ENCODE measurements at places on chromosomes 6 and 20. TPM values are rescaled to one million over a fixed set of nuclear protein-coding genes. Genes with fewer than 3 reads are reported as not detected.

DNA sequence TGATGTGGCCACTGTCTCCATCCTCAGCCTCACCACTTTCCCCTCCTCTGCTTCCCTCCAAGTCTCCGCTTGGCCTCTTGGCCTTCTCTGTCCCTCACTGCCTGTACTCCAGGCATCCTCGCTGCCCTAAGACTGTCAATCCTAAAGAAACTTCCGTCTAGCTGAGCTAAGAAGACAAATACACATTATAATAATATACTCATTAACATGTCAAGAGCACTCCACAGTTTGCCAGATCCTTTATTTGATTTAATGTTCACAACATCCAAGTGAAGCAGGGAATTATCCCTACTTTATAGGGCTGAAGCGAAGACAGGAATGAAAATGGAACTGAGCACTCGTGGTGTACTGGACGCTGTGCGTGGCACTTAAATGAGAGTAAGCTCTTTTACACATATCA, 72.4 kb upstream of the SLC22A23 start:
- no peaks in the 10 kb centered on the region for H3K27me3 ChIP-seq
- no peaks in the 10 kb centered on the region for H3K36me3 ChIP-seq
- no peak overlapping the region for H3K27ac ChIP-seq
- no peak overlapping the region for H3K4me3 ChIP-seq
- no peak for DNase-seq
- H3K4me1 ChIP-seq = peaks cover 20% of the 10 kb centered on the region

GRCh38 chr20:53652090-53652858, 58.6 kb upstream of the ZNF217 start:
- no peak overlapping the region for H3K27ac ChIP-seq
- DNase-seq = no peak
- H3K4me1 ChIP-seq = peaks cover 15% of the 10 kb centered on the region
- H3K36me3 ChIP-seq = no peaks in the 10 kb centered on the region
- H3K4me3 ChIP-seq = no peak overlapping the region
- no peaks in the 10 kb centered on the region for H3K27me3 ChIP-seq

DNA sequence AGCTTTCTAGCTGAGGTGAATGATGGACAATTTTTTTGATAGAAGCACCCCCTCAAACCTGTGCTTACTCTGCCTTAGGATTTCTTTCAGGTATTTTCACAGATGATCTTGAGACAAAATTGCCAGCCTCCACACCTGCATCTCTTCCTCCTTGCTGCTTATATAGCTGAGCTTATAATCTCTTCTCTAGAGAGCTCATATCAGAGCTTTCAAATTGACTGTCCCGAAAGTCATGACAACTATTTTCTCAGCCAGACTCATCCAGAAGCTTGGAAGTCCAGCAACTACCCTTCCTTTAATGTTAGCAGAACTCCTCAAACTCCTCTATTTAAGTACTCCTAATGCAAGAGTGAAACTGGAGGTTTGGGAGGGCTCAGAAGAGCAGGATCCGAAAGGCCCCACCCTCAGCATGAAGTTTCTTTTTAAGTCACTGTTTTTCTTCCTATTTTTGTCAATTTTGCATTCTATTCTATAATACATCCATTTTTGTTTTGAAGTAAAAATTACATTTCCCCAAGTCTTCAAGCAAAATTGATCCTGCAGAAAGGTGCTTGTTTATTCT, 12.7 kb downstream of the CGA start:
- H3K4me1 ChIP-seq = no peaks in the 10 kb centered on the region
- no peaks in the 10 kb centered on the region for H3K36me3 ChIP-seq
- peaks cover 29% of the 10 kb centered on the region for H3K27me3 ChIP-seq
- no peak for DNase-seq
- H3K4me3 ChIP-seq = no peak overlapping the region

GRCh38 chr6:115882771-115883170, 177.9 kb downstream of the FRK start:
- no peaks in the 10 kb centered on the region for H3K36me3 ChIP-seq
- no peak overlapping the region for H3K27ac ChIP-seq
- DNase-seq = no peak
- H3K4me1 ChIP-seq = no peaks in the 10 kb centered on the region

DNA sequence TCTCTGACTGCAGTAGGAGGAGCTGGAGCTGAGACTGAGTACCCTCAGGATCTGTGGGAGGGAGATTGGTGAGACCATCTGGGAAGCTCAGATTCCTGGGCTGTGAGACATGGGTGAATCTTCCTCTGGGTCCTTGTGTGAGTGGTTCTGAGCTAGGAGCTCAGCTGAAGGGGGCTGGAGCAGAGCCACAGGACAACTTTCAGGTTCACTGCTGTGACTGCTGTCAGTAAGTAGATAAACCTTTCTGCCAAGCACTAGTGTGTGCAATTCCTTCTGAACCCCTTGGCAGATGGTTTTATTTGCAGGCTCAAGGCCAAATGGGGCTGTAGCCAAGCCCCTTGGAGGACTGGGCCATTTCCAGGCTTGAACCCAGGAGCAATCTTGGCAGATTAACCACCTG, 49.6 kb upstream of the SNAP91 start:
- no peak for DNase-seq
- H3K27me3 ChIP-seq = peaks cover 39% of the 10 kb centered on the region
- no peak overlapping the region for H3K27ac ChIP-seq
- H3K4me3 ChIP-seq = no peak overlapping the region
- no peaks in the 10 kb centered on the region for H3K4me1 ChIP-seq
- no peaks in the 10 kb centered on the region for H3K36me3 ChIP-seq

DNA sequence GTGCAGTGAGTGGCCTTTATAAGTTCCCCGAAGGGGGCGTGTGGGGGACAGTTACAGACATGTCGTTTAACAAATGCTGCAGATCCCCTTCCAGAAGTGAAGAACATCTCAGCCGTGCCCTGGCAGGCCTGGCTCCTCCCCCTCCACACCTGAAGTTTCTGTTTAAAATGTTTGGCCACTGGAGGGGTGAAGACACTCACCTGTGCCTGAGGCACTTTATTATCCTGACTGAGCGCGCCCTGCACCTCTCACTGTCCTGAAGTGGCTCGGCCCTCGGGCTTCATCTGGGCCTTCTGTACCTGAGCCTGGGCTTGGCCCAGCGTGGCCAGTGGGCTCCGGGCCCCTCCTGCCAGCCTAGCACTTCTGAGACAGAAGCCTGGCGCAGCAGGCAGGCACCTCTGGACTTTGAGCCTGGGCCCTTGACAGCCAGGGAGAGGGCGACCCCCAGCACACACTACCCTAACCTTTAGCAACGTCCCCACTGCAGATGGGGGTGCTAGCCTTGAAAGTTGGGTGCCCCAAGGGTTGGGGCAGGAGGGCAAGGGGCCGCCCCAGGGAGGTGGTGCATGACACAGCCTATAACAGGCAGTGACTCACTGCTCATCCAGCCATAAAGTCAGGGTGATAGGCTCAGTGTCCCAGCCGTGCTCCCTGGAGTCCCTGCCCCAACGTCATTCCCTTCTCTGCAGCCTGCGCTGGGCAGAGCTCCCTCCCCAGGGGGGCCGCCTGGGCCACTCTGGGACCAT, 13.6 kb upstream of the GATA5 start:
- no peak overlapping the region for H3K4me3 ChIP-seq
- H3K27me3 ChIP-seq = peaks cover 11% of the 10 kb centered on the region
- no peaks in the 10 kb centered on the region for H3K4me1 ChIP-seq
- peak; percentile 47 for DNase-seq
- H3K36me3 ChIP-seq = no peaks in the 10 kb centered on the region

DNA sequence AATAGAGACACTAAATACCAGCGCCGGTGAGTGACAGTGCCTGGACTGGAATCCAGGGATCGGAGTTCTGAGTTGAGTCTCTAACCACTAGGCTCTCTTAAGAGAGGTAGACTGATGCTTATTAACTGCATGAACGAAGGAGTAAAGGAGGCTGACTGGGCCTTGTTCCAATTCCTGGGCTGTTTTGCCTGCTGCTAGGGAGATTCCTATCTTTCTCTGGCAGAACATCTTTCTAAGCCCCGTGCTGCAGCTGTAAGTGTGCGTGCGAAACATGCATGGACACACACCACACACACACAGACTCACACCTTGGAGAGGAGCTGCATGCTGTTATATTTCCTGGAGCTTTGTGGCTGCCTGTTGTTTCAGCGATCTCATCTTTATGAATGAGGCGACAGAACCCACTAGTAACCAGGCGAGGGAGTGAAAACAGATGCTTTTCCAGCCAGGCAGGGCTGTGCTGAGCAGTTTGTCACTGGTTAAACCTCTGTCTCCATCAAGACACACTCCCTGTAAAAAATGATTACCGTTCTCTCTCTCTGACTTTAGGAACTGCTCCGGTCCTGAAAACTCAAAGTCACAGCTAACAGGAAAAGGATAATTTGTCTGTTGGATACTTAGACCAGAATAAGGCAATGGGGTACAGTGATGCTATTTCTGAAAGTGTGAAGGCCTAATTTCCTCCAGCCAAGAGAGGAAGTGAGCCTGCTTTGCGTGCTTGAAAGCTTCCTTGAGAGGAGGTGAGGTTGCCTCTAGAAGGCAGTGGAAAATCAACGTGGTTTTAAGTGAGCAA, 157.4 kb upstream of the ZNF217 start:
- H3K36me3 ChIP-seq = no peaks in the 10 kb centered on the region
- H3K4me1 ChIP-seq = peaks cover 29% of the 10 kb centered on the region
- peak overlapping the region; percentile 83 for H3K27ac ChIP-seq
- no peak for DNase-seq
- no peak overlapping the region for H3K4me3 ChIP-seq
- H3K27me3 ChIP-seq = no peaks in the 10 kb centered on the region

- peaks cover 14% of the 10 kb centered on the region for H3K27me3 ChIP-seq
- H3K4me1 ChIP-seq = no peaks in the 10 kb centered on the region
- no peaks in the 10 kb centered on the region for H3K36me3 ChIP-seq
- no peak overlapping the region for H3K27ac ChIP-seq
- no peak overlapping the region for H3K4me3 ChIP-seq
These were observed 6.3 kb downstream of the CCR6 start for GRCh38 chr6:167129159-167129558.

- H3K4me3 ChIP-seq = no peak within 1 kb of the TSS
- no peak for DNase-seq
These were observed at the start of gene SYCP2L for GRCh38 chr6:10886691-10887502. Gene SYCP2L, plus strand, starts transcription at chr6:10887052. Its CDS starts 75 bp downstream, at chr6:10887127.

GRCh38 chr20:43537921-43538877, 20.6 kb upstream of the SGK2 start:
- H3K4me1 ChIP-seq = peaks cover 5% of the 10 kb centered on the region
- no peaks in the 10 kb centered on the region for H3K27me3 ChIP-seq
- no peak overlapping the region for H3K27ac ChIP-seq
- peak; percentile 68 for DNase-seq

DNA sequence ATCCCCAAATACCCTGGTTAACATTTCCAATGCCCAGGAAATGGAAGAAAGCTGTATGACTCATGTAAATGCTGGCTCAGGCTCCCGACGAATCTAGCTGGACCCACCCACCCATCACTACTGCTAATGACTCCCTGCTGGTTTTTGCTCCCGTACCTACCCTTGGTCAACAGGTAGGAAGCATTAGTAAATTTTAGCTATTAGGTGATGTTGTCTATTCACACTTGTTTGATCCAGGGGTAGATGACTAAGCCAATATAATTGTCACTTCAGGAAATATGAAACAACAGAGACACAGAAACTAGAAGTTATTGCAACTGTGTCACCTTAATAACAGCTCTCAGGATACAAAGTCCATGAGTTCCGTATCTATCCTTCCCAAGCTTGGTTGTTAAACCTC, 94.4 kb upstream of the BEND6 start:
- peaks cover 36% of the 10 kb centered on the region for H3K4me1 ChIP-seq
- H3K36me3 ChIP-seq = no peaks in the 10 kb centered on the region
- H3K4me3 ChIP-seq = no peak overlapping the region
- peak overlapping the region; percentile 52 for H3K27ac ChIP-seq

DNA sequence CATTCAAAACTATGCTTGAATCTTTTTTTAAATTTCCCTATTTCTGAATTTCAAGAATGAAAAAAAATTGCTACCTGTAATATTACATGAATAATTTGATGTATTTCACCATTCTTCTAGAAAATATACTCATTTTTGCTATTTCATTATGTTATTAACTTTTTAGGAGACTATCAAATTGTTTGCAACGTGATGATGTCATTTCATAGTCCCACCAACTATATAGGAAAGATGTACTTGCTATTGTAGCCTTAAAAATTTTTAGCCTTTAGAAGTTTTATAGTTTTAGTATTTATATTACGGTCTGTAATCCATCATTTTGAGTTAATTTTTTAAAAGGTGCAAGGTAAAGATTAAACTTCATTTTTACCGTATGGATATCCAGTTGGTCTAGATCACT, 81.4 kb upstream of the AHI1 start:
- no peak overlapping the region for H3K27ac ChIP-seq
- peaks cover 5% of the 10 kb centered on the region for H3K4me1 ChIP-seq
- H3K27me3 ChIP-seq = no peaks in the 10 kb centered on the region

DNA sequence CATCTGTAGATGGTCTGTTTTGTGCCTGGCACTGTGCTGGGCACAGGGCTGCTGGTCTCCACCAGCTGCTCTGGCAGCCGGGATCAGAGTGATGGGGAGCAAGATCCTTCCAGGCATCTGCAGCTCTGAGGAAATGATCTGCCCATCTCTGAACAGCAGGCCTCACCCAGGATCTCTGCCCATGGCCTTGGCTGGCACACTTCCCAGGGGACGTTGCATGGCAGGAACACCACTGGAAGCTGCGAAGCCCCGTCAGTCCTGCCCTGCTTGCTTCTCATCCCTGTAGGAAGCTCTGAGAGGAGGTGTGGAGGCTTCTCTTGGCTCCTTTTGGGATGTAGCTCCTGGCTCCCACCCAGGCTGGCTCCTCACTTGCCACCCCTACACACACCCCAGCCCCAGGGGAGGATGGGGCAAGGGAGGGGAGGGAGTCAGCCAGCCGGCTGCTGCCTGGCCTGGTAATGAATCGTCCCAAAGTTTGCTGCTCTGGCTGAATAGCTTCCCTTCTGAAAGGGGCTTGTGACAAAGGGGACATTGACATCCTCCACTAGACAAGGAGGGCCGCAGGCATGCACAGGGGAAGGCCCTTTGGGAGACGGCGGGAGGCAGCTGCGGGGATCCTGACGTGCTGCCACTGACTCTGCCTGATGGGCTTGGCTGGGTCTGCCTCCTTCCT, 108.9 kb downstream of the VEGFA start:
- H3K27me3 ChIP-seq = no peaks in the 10 kb centered on the region
- H3K27ac ChIP-seq = no peak overlapping the region
- peak; percentile 18 for DNase-seq
- no peaks in the 10 kb centered on the region for H3K36me3 ChIP-seq
- H3K4me3 ChIP-seq = no peak overlapping the region

GRCh38 chr20:23877524-23877923, 2.0 kb downstream of the CST5 start:
- no peak for DNase-seq
- H3K27me3 ChIP-seq = no peaks in the 10 kb centered on the region
- no peaks in the 10 kb centered on the region for H3K36me3 ChIP-seq
- no peak overlapping the region for H3K4me3 ChIP-seq
- no peak overlapping the region for H3K27ac ChIP-seq
- H3K4me1 ChIP-seq = no peaks in the 10 kb centered on the region

- no peak overlapping the region for H3K4me3 ChIP-seq
- no peak for DNase-seq
- no peaks in the 10 kb centered on the region for H3K36me3 ChIP-seq
- H3K4me1 ChIP-seq = no peaks in the 10 kb centered on the region
- no peak overlapping the region for H3K27ac ChIP-seq
These were observed 128.5 kb downstream of the FLRT3 start for GRCh38 chr20:14208956-14209355.

GRCh38 chr20:50338479-50339391, 148.1 kb downstream of the CEBPB start:
- peaks cover 23% of the 10 kb centered on the region for H3K4me1 ChIP-seq
- H3K27ac ChIP-seq = no peak overlapping the region
- DNase-seq = no peak
- H3K4me3 ChIP-seq = no peak overlapping the region
- H3K36me3 ChIP-seq = no peaks in the 10 kb centered on the region

Gene ASIP
- not detected for total RNA-seq

Gene TNF
- total RNA-seq = not detected

Gene SIRPG
- total RNA-seq = not detected

Gene SLPI
- 273 TPM for total RNA-seq

Gene FABP7
- total RNA-seq = not detected

Gene CAPN11
- total RNA-seq = not detected

Gene HTR1B
- total RNA-seq = not detected

Gene ZBTB46
- total RNA-seq = 0.63 TPM
